Activated T-helper 1 cell treated with anti-CD3 and anti-CD28 coated beads, Interleukin-2, amount 50 U/mL, for 16 hours (primary cell): ENCODE measurements at places on chromosomes 6 and 20.

DNA sequence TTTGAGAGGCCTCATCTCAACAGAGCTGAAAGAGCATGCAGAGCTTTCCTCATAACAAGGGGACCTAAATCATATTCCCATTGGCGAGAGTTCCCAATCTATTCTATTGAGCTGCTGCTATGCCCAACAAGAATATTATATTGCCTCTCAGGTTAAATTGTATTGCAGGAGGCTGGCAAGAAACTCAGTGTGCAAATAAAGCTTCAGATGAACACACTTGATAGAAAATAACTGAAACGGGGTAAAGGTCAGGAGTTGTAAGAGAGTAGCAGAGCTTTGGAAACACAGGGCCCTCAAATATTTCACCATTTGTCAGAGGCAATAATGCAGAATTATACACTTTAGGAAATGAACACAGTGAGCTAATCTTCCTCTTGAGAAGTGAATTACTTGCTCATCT, 364.3 kb upstream of the SPTLC3 start:
- DNase-seq: no peak

DNA sequence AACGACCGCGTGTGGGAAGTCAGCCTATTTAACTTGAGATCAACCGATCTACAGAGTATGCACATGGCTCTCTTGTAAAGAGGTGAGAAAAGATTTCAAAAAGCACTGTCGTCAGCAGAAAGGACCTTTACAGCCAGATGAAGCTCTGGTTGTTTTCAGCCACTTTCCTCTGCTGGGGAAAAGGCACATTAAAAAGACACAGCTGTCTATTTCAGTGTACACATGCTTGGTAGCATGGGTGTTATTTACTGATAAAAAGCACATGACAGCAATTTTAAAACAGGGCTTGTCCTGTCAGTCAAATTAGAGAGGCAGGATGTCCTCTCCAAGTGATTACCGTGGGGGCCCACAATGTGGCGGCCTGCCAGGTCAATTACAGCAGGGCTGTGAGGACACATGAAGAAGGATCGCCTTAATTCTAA, 188.9 kb downstream of the PRKN start:
- no peak for DNase-seq

- no peak for DNase-seq
Measured at GRCh38 chr20:20955892-20956291, 150.3 kb downstream of the LINC00237 start.

GRCh38 chr20:58300321-58300720, 9.2 kb upstream of the RAB22A start:
- DNase-seq: no peak

DNA sequence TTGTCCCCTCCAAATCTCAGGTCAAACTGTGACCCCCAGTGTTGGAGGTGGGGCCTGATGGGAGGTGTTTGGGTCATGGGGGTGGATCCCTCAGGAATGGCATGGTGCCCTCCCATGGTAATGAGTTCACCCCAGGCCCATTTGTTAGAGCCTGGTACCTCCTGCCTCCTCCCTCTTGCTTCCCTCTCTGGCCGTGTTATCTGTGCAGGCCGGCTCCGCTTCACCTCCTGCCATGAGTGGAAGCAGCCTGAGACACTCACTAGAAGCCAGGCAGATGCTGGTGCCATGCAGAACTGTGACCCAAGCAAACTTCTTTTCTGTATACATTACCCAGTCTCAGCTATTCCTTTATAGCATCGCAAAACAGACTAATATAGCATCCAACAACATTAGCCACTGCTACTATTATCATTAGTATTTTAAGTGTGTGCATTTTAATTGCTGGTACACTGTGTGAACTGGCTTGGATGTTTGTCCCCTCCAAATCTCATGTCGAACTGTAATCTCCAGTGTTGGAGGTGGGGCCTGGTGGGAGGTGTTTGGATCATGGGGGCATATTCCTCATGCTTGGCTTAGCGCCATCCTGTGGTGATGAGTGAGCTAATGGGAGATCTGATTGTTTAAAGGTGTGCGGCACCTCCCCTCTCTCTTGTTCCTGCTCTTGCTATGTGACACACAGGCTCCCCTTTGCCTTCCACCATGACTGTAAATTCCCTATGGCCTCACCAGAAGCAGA, 12.2 kb upstream of the OSER1 start:
- DNase-seq: no peak

GRCh38 chr6:150392452-150393220, 23.8 kb downstream of the IYD start:
- no peak for DNase-seq

GRCh38 chr6:101907356-101908217, 514.1 kb downstream of the GRIK2 start:
- no peak for DNase-seq

DNA sequence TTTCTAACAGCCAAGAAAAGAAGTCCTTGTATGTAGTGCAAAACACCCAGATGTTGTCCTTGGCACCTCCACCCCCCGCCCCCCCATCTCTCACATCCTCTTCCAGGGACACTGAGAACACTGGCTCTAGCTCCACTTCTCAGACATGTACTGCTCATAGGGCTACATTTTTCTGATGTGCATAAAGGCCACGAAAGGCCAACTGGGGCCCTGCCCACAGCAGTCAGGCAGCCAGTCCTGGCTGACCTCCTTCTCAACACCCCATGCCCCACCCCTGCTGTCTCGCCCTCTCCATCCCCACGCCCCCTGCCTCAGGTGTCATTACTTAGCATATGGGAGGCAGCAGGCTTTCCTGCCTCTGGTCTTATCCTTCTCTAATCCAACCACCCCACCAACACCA, 11.3 kb downstream of the GABRR1 start:
- DNase-seq: no peak

DNA sequence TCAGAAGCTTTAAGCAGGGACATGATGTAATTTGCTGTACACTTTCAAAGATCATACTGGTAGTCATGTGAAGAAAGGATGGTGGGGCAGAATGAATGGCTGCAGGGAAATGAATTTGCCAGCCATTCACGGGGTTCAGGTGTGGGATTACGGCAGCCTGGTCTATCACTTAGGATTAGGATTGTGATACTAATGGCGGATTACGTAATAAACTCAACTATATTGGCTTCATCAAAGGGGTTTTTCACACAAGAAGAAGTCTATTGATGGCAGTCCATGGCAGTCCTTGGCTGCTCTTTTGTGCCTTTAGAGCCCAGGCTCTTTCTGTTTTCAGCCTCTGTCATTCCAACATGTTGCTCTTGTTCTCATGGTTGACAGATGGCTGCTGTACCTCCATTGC, 12.6 kb upstream of the EEF1E1 start:
- DNase-seq: no peak

- DNase-seq: no peak
Measured at GRCh38 chr6:122361314-122361979, 38.0 kb upstream of the HSF2 start.

GRCh38 chr6:165662041-165662748, 846 bp downstream of the PDE10A start:
- DNase-seq: no peak

- DNase-seq: no peak
Measured at GRCh38 chr20:57409672-57410397, 18.6 kb downstream of the RBM38 start.

GRCh38 chr20:10362674-10363073, 71.3 kb downstream of the MKKS start:
- no peak for DNase-seq

- no peak for DNase-seq
Measured at GRCh38 chr6:22925304-22925835, 356.0 kb downstream of the HDGFL1 start.

DNA sequence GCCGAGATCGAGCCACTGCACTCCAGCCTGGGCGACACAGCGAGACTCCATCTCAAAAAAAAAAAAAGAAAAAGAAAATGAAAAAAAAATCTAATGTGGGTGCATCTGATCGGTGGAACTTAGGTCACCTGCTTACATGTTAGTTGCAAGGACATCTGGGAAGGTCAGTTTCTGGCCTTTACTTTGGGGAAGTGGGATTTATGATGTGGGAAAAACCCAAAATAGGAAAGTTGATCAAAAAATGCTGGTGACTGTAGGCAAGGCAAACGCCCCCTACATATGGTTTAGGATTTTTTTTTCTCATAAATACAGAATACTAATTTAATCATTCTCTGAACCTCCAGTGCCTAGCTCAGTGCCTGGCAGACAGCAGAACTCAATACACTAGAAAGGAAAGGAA, 69.2 kb upstream of the PIM1 start:
- DNase-seq: no peak

GRCh38 chr6:44008821-44009370, 118.4 kb downstream of the MRPL14 start:
- DNase-seq: no peak

DNA sequence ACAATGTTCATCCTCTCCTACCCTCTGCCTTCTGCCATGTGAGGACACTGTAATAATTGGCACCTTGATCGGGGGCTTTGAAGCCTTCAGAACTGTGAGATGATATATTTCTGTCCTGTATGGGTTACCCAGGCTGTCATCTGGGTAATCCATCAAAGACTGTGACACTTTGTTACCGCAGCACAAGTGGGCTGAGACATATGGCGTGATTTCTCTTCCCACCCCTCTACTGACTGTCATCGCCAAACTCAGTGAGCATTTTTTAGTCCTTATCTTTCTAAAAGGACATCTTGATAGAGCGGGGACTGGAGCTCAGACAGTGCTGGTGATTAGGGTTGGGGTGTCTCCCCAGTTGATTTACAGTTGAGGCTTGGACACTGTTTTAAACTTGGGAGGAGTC, 10.4 kb upstream of the PLG start:
- no peak for DNase-seq

GRCh38 chr20:47400685-47401084, 44.2 kb upstream of the ZMYND8 start:
- DNase-seq: no peak

DNA sequence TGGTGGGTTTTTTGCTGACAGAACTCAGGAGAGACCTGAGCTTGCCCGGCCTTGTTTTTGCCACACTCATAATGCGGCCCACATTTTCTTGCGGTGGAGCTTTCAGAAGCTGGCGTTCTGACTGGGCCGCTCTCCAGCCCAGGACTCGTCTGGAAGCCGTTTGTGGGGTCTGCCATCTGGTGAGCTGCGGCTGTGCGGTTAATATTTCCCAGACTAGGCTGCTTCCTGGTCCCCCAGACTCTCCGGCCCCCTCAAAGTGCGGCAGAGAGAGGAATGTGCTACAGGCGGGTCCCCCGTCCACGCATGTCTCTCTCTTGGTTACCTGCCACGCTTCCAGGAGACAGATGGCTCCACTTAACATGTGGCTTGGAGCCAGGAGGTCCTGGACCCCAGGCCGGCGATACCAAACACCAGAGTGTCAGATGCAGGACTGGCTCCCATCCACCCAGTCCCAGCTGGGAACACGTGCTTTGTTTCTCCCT, 128.9 kb upstream of the PMEPA1 start:
- no peak for DNase-seq
